Mesothelial cell of epicardium (in vitro differentiated cells): ENCODE measurements at places on chromosomes 2 and 18.

GRCh38 chr2:240819858-240820606 lies at the start of gene KIF1A:
KIF1A (minus strand) TSS chr2:240820219; CDS start chr2:240797752, 22,467 bp downstream.
- DNase-seq, result no peak
- H3K27me3 ChIP-seq, result peaks cover 65% of the 10 kb centered on the region

DNA sequence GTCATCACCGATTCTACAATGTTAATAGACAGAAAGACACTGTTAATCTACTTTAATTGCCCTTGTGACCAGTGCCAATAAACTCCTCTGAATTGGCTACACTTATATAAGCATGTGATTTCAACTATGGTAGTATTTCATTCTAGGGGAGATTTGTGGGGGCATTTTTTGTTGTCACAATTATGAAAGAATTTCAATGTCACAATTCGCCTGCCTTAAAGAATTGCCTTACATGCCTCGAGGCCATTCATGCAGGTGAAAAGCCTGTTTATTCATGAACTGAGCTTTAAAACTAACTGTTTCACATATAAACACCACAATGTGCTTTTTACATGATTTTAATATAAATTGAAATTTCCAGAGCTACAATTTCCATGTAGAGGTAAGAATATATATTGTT lies 162.8 kb downstream of the GCA start:
- H3K27ac ChIP-seq, result no peak overlapping the region
- H3K36me3 ChIP-seq, result no peaks in the 10 kb centered on the region
- H3K4me3 ChIP-seq, result no peak overlapping the region
- H3K4me1 ChIP-seq, result peaks cover 4% of the 10 kb centered on the region
- H3K27me3 ChIP-seq, result no peaks in the 10 kb centered on the region

DNA sequence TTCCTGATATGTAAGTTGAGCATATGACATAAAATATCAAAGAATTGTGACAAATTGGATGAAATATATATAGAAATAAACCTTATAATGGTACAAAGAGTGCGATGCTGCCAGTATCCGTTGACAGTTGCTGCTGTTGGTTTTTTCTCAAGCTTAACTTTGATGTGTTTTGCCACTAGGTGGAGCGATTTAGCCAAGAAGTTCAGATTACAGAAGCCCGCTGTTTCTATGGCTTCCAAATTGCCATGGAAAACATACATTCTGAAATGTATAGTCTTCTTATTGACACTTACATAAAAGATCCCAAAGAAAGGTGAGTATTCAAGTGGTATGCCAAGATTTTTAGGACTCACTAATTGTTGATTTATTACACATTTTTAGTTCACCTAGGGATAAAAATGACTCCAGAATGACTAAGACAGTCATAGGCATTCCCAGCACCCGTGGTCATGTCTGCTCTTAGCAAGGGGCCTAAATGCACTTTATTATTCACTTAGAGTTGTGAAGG lies 2.1 kb downstream of the RRM2 start:
- peak overlapping the region; percentile 84 for H3K4me3 ChIP-seq
- no peak for DNase-seq
- H3K4me1 ChIP-seq, result peaks cover 44% of the 10 kb centered on the region
- H3K27me3 ChIP-seq, result peaks cover 6% of the 10 kb centered on the region
- peaks cover 10% of the 10 kb centered on the region for H3K36me3 ChIP-seq
- H3K27ac ChIP-seq, result peak overlapping the region; percentile 36

DNA sequence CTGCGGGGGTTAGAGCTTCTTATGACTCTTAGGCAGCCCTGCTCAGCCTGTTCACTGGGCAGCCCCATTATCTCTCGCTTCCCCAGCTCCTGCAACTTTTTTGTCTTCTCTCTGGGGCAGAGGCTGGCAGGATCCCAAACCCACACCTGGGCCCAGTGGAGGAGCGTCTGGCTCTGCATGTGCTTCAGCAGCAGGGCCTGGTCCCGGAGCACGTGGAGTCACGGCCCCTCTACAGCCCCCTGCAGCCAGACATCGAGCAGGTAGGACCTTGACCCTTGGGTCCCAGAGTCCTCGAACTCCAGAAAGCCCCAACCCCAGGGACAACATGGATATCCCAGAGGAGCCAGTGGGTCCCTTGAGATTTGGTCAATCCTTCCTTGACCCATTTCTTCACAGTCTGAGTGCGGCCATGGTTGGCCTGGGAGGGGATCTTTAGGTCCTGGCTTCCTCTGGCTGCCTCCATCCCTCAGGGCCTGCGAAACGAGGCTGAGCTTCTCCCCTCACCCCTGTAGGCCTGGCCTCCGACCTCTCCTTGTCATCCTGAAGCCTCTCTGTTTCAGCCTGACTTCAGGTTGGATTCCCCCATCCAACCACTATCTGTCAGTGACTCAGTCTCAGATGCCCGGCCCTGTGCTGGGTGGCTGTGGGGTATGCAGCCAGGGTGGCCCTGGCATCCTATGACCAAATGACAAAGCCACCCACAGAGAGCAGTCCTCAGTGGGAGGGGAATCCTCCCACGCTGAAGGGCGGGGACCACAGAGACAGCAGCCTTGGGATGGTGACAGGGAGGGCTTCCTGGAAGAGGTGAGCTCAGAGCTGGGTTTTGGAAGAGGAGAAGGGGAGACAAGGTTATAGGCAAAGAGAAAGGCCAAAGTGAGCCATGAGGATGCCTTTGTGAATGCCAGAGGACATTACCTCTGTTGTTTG lies 214.2 kb downstream of the DYSF start:
- H3K4me1 ChIP-seq, result peaks cover 7% of the 10 kb centered on the region
- no peaks in the 10 kb centered on the region for H3K27me3 ChIP-seq
- H3K4me3 ChIP-seq, result no peak overlapping the region
- no peak overlapping the region for H3K27ac ChIP-seq

DNA sequence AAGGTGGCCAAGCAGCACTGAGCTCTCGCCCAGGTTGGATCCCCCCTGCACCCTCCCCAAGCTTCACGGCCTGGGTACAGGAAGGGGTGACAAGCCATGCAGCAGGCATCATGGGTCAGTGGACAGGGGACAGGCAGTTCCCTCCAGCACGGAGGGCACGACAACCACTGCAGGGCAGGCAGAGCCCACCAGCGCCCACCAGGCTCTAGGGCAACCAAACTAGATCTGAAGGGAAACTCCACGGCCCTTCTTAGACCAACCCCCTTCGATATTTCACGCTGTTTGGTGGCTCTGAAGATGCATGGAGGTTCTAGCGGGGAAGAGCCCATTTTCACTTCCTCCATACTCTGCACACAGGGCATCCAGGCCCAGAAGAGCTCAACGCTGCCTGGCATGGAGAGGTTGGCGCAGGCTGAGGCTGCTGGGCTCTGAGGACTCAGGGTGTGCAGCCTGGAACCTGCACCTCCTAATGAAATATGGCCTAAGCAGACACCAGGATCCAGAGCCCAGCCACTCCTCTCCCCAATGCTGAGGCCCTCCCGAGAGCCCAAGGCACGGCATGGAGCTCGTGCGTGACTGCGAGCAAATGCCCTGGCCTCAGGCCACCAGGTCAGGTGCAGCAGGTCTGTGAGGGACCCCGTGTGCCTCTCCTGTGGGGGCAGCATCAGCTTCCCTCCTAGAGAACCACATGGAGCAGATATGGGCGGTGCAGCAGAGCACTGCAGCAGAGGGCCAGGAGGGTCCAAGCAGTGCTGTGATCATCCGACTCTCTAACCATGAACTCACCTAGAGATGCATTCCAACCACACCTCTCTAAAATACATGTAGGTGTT lies 8.7 kb upstream of the MTERF4 start:
- no peak for DNase-seq
- no peaks in the 10 kb centered on the region for H3K4me1 ChIP-seq
- H3K36me3 ChIP-seq, result no peaks in the 10 kb centered on the region

GRCh38 chr2:173404841-173405750 lies 50.4 kb downstream of the CDCA7 start:
- H3K27me3 ChIP-seq, result peaks cover 60% of the 10 kb centered on the region
- no peak overlapping the region for H3K27ac ChIP-seq
- DNase-seq, result no peak

GRCh38 chr2:100060875-100061274 lies 81.5 kb downstream of the AFF3 start:
- H3K4me3 ChIP-seq, result no peak overlapping the region
- peaks cover 14% of the 10 kb centered on the region for H3K36me3 ChIP-seq
- no peak for DNase-seq
- peaks cover 15% of the 10 kb centered on the region for H3K4me1 ChIP-seq
- H3K27ac ChIP-seq, result no peak overlapping the region

GRCh38 chr2:120174963-120175581 lies 48.1 kb downstream of the TMEM185B start:
- no peaks in the 10 kb centered on the region for H3K27me3 ChIP-seq
- no peaks in the 10 kb centered on the region for H3K4me1 ChIP-seq
- H3K36me3 ChIP-seq, result peaks cover 8% of the 10 kb centered on the region
- H3K4me3 ChIP-seq, result no peak overlapping the region

GRCh38 chr2:12465631-12466135 lies 251.1 kb upstream of the TRIB2 start:
- H3K27me3 ChIP-seq, result no peaks in the 10 kb centered on the region
- H3K4me1 ChIP-seq, result no peaks in the 10 kb centered on the region
- DNase-seq, result no peak
- no peak overlapping the region for H3K27ac ChIP-seq

DNA sequence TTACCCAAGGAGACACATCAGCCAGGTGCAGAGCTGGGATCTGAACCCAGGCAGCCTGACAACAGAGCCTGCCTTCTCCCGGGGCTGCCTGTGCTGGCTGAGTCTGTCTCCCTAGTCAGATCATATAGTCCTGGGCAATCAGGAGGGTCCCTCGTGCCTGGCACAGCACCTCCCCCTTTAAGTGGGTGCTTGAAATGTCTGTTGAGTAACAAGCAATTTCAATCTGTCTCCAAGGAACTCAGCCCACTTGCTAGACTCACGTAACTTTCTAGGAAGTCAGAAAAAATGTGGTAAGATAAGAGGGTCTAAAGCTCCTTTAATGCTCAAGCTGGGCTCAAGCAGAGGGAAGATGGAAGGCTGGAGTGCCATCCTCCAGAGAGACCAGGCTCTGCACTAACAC lies 51.9 kb downstream of the REEP1 start:
- peaks cover 25% of the 10 kb centered on the region for H3K4me1 ChIP-seq
- no peak overlapping the region for H3K27ac ChIP-seq
- H3K27me3 ChIP-seq, result peaks cover 24% of the 10 kb centered on the region
- no peak for DNase-seq
- no peak overlapping the region for H3K4me3 ChIP-seq

GRCh38 chr18:49944663-49945062 lies 131.3 kb upstream of the ACAA2 start:
- H3K27ac ChIP-seq, result no peak overlapping the region
- no peaks in the 10 kb centered on the region for H3K36me3 ChIP-seq
- DNase-seq, result peak; percentile 42
- H3K4me3 ChIP-seq, result no peak overlapping the region
- peaks cover 6% of the 10 kb centered on the region for H3K4me1 ChIP-seq
- H3K27me3 ChIP-seq, result no peaks in the 10 kb centered on the region

DNA sequence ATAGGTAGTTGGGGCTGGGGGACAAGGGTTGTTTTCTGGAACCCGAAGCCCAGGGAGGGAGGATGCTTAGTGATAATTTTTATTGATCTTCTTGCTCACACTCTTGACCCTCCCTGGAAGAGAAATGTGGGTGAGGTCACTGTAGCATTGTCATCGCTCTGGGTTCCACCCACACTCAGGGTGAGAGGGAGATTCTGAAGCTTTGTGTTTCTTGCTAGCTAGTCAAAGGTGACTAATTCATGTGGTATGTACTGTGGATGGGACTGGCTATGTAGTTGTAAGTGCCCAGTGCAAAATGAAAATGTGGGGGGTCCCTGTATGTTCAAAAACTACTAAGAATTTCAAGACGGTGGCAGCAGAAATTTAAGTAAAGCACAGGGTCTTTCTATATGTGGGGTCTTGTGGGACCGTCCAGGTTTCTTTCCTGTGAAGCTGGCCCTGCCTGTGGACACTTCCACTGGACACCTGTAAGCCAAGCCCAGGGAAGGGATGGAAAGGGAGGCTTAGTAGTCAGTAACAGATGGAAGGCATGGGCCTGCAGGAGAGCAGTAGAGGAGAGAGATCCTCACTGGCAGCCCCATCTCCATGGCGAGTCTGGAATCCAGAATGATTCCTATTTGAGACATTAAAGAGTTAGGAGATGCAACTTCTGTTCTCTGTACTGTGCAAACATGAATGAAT lies 35.0 kb downstream of the TSN start:
- H3K27me3 ChIP-seq, result peaks cover 14% of the 10 kb centered on the region
- no peak for DNase-seq
- H3K27ac ChIP-seq, result no peak overlapping the region
- H3K36me3 ChIP-seq, result no peaks in the 10 kb centered on the region
- H3K4me3 ChIP-seq, result no peak overlapping the region
- H3K4me1 ChIP-seq, result peaks cover 3% of the 10 kb centered on the region

GRCh38 chr2:142997231-142997630 lies 119.8 kb downstream of the KYNU start:
- no peak for DNase-seq
- H3K4me3 ChIP-seq, result no peak overlapping the region
- no peaks in the 10 kb centered on the region for H3K36me3 ChIP-seq

GRCh38 chr2:61263830-61264229 lies 101.8 kb downstream of the C2orf74 start:
- H3K4me3 ChIP-seq, result no peak overlapping the region
- H3K27ac ChIP-seq, result no peak overlapping the region
- H3K4me1 ChIP-seq, result peaks cover 6% of the 10 kb centered on the region
- H3K27me3 ChIP-seq, result no peaks in the 10 kb centered on the region

DNA sequence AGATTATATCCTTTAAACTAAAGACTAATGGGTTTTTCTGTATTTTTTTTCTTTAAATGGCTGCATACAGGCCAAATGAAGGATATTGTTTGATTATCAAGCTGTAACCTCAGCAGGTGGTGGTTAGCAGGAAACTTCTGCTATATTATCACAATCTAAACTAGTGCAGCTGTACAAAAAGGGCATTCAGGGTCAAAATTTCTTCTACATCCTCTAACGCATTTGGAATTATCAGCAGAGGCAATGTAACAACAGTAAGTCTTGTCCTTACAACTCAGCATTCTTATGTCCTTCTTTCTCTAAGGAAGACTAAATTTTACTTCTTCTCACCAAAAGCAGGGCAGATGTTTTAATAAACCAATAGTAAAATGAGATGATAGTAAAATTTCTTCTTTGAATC lies 135.8 kb upstream of the FN1 start:
- no peaks in the 10 kb centered on the region for H3K36me3 ChIP-seq
- no peaks in the 10 kb centered on the region for H3K27me3 ChIP-seq
- no peak for DNase-seq
- H3K27ac ChIP-seq, result no peak overlapping the region
- no peaks in the 10 kb centered on the region for H3K4me1 ChIP-seq

- H3K27me3 ChIP-seq, result no peaks in the 10 kb centered on the region
- H3K36me3 ChIP-seq, result no peaks in the 10 kb centered on the region
- no peak overlapping the region for H3K4me3 ChIP-seq
- H3K27ac ChIP-seq, result no peak overlapping the region
Observed at GRCh38 chr18:27142891-27143290, 42.2 kb downstream of the CHST9 start.

DNA sequence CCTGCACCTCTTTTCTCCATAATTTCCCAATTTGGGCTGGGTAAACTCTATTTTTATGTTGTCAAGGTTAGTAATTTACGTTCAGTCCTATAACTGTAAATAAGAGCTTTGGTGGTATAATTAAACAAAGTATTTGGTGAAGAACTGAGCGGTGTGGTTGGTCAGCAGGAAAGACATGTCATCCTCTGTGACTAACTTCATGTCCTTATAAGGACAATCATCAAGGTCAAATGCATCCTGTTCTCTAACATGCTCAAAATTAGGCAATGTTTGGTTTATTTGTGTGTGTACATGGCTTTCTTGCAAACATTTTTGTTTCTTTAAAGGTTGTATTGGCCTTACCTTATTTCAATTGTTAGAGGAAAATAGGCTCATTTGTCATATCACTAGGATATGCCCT lies 121.5 kb upstream of the NABP1 start:
- no peak overlapping the region for H3K27ac ChIP-seq
- no peaks in the 10 kb centered on the region for H3K27me3 ChIP-seq
- H3K4me3 ChIP-seq, result no peak overlapping the region
- H3K36me3 ChIP-seq, result no peaks in the 10 kb centered on the region
- peaks cover 19% of the 10 kb centered on the region for H3K4me1 ChIP-seq
- DNase-seq, result no peak
